Sigmoid colon (tissue), 7 donors: ENCODE measurements at places on chromosomes 13 and 19. TPM values are rescaled to one million over a fixed set of nuclear protein-coding genes. Genes with fewer than 3 reads are reported as not detected.
A peak's percentile ranks its signal among the peaks of the same experiment; 100 is the strongest.

DNA sequence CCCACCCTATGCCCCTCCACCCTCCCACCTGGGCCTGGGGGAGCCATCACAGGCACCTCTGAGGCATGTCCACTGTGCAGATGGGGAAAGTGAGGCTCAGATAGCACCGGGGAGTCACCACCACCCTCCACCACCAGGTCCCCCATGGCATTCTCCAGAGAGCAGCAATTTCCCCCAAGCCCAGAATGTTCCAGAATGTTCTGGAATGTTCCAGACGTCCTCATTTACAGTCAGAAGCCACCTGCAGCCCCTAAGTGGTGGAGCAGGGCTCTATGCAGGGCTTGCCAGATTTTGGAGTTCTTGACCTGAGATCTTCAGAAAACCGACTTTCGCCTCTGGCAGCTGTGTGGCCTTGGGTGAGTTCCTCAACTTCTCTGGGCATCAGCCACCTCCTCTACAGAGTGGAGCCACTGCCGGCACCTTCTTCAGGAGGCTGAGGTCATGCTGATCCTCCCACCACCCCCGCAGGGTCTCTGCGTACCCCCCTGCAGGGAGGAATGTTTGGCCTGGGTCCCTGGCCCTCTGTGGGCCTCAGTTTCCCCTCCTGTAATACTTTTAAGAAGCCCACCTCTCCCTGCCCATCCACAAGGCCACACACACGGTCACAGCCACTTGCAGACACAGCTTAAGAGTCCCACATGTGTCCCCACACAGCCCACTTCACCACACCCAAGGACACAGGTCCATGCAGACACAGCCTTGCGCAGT, 6.2 kb downstream of the FUT5 start:
- no peaks in the 10 kb centered on the region for H3K27me3 ChIP-seq
- no peaks in the 10 kb centered on the region for H3K36me3 ChIP-seq
- DNase-seq: no peak
- H3K27ac ChIP-seq: no peak overlapping the region
- H3K4me1 ChIP-seq: no peaks in the 10 kb centered on the region

- H3K27ac ChIP-seq: peak overlapping the region; percentile 69
- DNase-seq: no peak
- no peaks in the 10 kb centered on the region for H3K36me3 ChIP-seq
- H3K4me3 ChIP-seq: no peak overlapping the region
- H3K27me3 ChIP-seq: no peaks in the 10 kb centered on the region
These were observed 474.0 kb downstream of the FOXO1 start for GRCh38 chr13:40192452-40192851.

GRCh38 chr19:13165162-13165997, 15.2 kb downstream of the IER2 start:
- H3K27ac ChIP-seq: peak overlapping the region; percentile 94
- no peaks in the 10 kb centered on the region for H3K4me1 ChIP-seq
- no peaks in the 10 kb centered on the region for H3K27me3 ChIP-seq
- no peaks in the 10 kb centered on the region for H3K36me3 ChIP-seq
- no peak for DNase-seq

DNA sequence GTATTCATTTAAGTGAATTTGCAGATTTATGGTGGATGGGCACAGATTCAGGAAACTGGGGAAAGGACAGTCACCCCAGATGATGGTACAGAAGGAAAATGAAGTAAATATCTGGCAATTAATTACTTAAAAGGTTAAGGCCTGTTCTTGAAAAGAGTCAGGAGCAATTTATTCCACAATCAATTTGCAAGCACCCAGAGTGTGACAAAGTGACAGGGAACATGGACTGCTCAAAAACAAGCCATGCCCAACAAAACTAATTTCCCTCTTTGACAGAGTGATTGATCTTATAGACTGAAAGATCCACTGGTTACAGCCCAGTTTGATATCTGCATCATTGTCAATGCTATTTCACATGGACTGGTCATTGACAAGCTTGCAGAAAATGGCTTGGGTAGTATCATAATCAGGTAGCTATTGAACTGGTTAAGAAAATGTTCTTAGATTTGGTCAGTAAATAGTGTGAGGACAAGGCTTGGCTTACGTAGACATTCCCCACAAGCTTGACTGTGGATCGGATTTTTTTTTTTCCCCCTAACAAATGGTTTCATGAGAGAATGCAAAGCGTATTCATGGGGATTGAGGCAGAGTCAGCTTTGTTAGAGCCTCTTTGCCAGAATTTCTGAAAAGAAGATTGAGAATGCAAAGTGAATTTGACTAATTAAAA, 584.6 kb downstream of the GPC6 start:
- H3K36me3 ChIP-seq: no peaks in the 10 kb centered on the region
- DNase-seq: no peak
- H3K4me1 ChIP-seq: no peaks in the 10 kb centered on the region
- H3K27ac ChIP-seq: no peak overlapping the region
- H3K4me3 ChIP-seq: no peak overlapping the region

GRCh38 chr13:51923983-51924539, 62.3 kb downstream of the CCDC70 start:
- H3K4me1 ChIP-seq: no peaks in the 10 kb centered on the region
- H3K27me3 ChIP-seq: no peaks in the 10 kb centered on the region
- no peak for DNase-seq
- H3K36me3 ChIP-seq: no peaks in the 10 kb centered on the region

GRCh38 chr13:76975863-76976262, 16.0 kb upstream of the CLN5 start:
- no peak for DNase-seq
- H3K27ac ChIP-seq: no peak overlapping the region
- no peaks in the 10 kb centered on the region for H3K27me3 ChIP-seq
- no peak overlapping the region for H3K4me3 ChIP-seq
- H3K4me1 ChIP-seq: peaks cover 10% of the 10 kb centered on the region

- H3K27me3 ChIP-seq: no peaks in the 10 kb centered on the region
- no peak overlapping the region for H3K27ac ChIP-seq
- no peak for DNase-seq
- H3K4me1 ChIP-seq: peaks cover 12% of the 10 kb centered on the region
- H3K4me3 ChIP-seq: no peak overlapping the region
These were observed 41.2 kb upstream of the LSM14A start for GRCh38 chr19:34131100-34131499.

Gene TMEM161A
- 14.8 TPM for total RNA-seq

GRCh38 chr13:59770451-59770850, 393.3 kb downstream of the DIAPH3 start:
- H3K27me3 ChIP-seq: no peaks in the 10 kb centered on the region
- no peaks in the 10 kb centered on the region for H3K36me3 ChIP-seq
- no peak overlapping the region for H3K4me3 ChIP-seq
- no peak for DNase-seq

DNA sequence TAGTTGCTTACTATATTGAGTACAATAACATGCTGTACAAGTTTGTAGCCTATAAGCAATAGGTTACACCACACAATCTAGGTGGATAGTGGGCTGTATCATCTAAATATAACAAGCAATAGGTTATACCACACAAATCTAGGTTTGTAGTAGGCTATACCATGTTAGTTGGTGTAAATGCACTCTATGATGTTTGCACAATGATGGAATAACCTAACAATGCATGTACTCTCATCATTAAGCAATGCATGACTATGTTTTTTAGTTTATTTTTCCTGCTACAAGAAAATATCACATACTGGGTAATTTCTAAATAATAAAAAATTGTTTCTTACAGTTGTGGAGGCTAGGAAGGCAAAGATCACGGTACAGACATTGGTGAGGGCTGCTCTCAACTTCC, 262.5 kb downstream of the SLITRK6 start:
- H3K4me1 ChIP-seq: no peaks in the 10 kb centered on the region
- no peaks in the 10 kb centered on the region for H3K27me3 ChIP-seq
- H3K36me3 ChIP-seq: no peaks in the 10 kb centered on the region
- H3K4me3 ChIP-seq: no peak overlapping the region

Gene GTF2F2
- 29.4 TPM for total RNA-seq

DNA sequence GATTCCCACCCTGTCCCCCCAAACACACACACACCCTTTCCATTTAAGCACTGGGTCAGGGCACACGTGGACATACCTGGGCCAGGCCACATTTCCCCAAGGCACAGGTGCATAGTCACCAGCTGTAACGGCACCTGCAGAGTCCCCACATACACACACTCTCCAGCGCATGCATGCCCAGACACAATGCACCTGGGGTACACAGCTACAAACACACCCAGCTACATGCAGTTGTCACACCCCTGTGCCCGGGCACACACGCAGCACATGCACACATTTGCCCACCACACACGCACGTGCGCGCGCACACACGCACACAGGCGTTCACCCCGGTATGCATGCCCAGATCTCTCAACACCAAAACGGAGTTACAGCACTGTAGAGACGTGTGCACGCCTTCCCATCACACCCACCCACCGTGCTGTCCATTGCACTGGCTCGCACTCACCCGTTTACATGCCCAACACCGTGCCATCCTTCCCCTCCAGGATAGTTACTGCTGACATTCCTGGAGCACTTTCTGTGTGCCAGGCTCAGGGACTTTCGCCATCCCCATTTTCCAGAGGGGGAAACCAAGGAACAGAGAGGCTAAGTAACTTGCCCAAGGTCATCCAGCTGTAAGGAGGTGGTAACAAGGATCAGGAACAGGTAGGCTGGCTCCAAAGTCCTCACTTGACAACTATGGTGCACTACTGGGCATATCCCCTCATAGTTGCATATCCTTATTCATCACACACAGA, 749 bp upstream of the SHANK1 start:
- peaks cover 32% of the 10 kb centered on the region for H3K4me1 ChIP-seq
- peaks cover 24% of the 10 kb centered on the region for H3K27me3 ChIP-seq
- H3K4me3 ChIP-seq: no peak overlapping the region
- DNase-seq: no peak

DNA sequence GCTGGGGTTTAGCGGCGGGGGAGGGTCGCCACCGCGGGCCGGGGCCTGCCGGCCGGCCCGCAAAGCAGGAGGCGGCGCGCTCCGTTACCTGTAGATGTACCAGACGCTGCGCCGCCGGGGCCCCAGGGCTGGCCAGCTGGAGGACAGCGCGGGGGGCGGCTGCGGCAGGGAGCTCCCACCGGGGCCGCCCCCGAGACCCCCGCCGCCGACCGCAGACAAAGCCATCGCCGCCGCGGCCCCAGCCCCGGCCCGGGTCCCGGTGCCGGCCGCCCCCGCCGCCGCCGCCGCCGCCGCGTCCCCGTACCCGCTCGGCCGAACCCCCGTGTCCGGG, 24.8 kb downstream of the SHANK1 start:
- no peaks in the 10 kb centered on the region for H3K36me3 ChIP-seq
- H3K4me1 ChIP-seq: peaks cover 7% of the 10 kb centered on the region
- peaks cover 78% of the 10 kb centered on the region for H3K27me3 ChIP-seq

Gene PTGIR
- 3.1 TPM for total RNA-seq

- no peaks in the 10 kb centered on the region for H3K4me1 ChIP-seq
- no peaks in the 10 kb centered on the region for H3K27me3 ChIP-seq
- DNase-seq: no peak
- H3K4me3 ChIP-seq: no peak overlapping the region
These were observed 27.9 kb downstream of the FBXO27 start for GRCh38 chr19:39004403-39004802.

DNA sequence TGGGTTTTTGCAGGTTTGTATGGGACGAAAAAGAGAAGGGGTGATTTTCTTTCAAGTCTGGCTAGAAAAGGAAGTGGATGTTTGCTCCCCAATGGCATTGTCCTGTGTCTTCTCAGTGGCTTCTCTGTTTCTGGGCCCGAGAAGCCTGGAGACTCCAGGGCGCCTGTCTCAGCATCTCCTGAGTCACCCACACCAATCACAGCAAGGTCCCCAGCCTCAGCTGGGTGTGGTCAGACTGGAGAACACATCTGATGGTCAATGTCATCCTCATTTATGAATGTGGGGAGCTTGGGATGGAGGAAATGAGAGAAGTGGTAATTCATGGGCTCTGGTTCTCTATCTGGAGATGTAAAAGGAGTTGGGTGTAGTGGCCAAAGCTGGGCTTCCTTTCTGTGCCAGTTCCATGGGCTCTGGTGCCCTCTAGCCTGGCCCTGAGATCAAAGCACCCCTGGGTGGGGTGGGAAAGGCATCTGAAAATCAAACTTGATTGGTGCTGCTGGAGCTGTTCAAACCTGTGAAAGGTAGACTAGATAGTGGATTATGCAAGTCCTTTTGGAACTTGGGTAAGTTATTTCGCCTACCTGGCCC, 13.4 kb downstream of the RASL11A start:
- no peaks in the 10 kb centered on the region for H3K36me3 ChIP-seq
- H3K27ac ChIP-seq: no peak overlapping the region
- no peaks in the 10 kb centered on the region for H3K27me3 ChIP-seq
- H3K4me1 ChIP-seq: no peaks in the 10 kb centered on the region
- H3K4me3 ChIP-seq: no peak overlapping the region
